ENCODE measurements at places on chromosomes 4 and X. TPM values are rescaled to one million over a fixed set of nuclear protein-coding genes. Genes with fewer than 3 reads are reported as not detected.

DNA sequence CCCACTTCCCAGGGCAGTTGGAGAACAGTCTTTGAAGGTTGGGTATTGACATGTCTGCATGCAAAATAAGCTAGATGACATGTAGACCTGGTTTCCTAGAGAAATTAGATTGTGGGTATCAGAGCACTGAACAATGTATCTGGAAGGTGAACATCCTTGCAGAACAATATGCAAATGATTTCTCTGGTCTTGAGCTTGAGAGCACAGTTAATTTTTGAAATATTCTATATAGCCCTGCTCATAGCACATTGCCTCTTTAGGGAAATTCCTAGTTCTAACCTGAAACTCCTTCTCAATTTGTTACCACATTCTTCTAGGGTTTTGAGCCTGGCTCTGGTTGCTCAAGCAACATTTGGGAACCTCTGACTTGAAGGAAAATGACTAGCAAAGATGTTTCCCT is 41.6 kb upstream of the LAS1L start:
- DNase-seq = no peak

GRCh38 chrX:85922821-85923220 is 124.5 kb downstream of the CHM start:
- no peak for DNase-seq

DNA sequence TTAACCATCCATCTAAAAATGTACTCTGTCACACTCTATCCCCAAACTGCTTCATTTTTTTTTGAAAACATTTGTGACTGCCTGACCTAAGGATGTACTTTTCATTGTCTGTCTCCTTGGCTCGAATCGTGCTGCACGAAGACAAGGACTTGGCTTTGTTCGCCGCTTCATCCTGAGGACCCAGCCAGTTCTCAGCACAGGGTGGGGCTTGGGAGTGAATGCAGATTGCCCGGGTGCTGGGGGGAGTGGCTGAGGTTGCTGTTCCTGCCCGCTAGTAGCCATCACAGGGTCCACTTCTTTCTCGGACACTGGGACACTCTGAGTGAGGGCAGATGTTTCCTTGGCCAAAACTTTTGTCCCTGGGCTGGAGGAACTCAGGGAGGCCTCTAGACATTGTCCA is 70.1 kb upstream of the CLCN4 start:
- DNase-seq = no peak

DNA sequence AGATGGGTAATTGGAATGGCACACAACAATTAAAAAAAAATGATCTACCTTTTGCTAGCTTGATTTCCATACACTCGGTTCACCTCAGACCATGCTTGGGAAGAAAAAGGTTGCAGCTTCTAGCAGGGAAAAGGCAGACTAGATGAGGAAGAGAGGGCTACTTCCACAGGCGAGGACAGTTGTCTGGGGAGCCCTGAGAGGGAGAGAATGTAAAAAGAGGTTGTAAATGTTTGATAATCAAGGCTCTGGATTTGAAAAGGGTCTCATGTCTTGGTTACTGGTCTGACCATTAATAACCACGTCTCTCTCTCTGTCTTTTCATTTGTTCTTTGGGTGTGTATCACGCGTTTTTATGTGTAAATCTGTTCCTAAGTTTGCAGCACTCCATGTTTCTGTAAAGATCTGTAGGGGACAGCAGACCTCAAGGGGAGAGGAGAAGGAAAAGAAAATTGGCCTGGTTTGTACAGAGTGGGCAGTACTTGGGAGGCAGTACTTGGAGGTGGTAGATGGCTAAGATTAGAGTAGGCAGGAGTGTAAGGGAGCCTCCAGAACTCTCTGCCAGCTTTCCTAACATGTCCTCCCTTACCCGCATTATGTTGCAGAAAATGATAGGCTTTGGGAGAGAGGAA is 750 bp downstream of the ARMCX5 start:
- DNase-seq = peak; percentile 43

DNA sequence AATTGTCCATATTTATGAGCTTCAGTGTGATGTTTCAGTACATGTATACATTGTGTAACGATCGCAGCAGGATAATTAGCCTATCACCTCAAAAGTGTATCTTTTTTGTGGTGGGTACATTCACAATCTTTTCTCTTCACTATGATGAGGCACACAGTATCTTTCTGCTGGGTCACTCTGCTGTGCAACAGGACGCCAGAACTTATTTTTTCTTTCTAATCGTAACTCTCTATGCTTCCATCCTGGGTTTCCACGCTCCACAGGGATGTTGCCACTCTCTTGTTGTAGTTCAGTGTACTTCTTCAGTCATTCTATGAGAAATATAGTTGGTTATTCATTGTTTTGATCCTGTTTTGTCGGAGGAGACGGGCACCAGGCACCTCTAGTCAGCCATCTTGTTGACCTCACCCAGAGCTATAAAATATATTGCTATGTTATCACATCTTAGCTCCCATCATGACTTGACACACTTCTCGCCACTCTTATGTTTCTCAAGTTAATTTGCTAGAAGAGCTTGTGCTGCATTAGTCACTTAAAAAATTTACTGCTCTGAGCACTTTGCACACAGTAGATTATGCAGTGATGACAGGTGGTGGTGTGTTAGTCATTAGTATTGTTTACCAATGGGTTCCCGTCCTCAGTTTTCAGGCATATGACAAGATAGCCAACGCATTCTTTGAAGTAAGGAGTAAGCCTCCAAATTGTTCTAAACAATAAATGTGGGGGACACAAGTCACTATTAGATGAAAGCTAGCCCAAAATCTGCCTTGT is 1002.7 kb upstream of the PCDH7 start:
- DNase-seq = no peak

CCKAR gene
- total RNA-seq = not detected

GYG2 gene
- 2.2 TPM for total RNA-seq

FAM241A gene
- 2.9 TPM for total RNA-seq
